ENCODE measurements at places on chromosomes 12 and 14.

- DNase-seq: no peak
Measured at GRCh38 chr14:35628989-35629388, 95.0 kb downstream of the INSM2 start.

DNA sequence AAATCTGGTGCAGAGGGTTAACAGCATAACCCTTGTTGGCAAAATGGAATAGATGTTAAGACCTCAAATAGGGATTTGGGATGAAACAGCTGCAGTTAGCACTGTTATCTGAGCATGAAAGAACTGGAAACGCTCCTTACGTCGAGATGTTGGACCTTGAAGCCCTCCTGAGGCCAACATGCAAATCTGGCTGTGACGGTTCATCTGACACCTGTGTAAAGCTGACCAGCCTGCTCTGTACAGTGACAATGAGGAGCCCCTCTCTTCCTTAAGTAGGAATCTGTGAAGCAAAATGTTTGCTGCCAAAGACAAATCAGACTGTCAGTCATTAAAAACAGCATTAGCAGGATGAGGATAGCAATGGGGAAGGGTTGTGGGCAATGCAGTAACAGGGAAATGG is 36.5 kb downstream of the PAPLN start:
- DNase-seq: no peak

DNA sequence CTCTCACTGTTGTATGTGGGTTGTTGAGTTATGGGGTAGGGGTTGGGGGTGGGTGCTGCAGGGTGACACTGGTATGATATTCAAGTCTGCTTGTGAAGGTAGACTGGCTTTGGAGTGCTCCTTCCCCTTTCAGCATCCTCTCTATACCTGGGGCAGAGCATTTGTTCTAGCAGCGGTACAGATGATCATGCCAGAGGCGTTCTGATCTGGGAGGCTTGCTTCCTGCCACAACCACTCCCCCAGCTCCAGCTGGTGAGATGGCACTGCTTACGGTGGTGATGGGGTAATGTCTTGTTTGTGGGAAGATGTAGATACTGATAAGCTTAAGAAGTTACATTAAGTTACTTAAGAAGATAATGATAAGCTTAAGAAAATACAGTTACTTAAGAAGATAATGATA is 131.8 kb downstream of the ERC1 start:
- DNase-seq: no peak

DNA sequence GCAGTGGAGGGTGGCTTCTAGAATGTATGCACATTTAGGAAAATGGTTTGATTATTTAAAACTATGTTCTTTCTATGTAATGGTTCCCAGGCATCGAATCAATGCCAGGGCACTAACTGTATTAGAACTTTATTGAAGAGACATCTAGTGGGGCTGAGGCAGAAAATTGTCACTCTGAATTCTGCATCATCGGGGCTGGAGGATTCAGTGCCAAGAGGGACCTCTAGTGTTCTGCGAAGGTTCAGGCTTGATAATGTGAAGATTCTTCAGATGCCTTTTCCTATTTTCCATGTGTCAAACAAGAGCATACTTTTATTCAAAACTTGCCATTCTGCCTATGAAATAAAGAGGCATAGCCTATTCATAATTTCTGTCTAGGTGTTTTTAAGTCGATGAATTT is 146.3 kb downstream of the CAND1 start:
- no peak for DNase-seq

DNA sequence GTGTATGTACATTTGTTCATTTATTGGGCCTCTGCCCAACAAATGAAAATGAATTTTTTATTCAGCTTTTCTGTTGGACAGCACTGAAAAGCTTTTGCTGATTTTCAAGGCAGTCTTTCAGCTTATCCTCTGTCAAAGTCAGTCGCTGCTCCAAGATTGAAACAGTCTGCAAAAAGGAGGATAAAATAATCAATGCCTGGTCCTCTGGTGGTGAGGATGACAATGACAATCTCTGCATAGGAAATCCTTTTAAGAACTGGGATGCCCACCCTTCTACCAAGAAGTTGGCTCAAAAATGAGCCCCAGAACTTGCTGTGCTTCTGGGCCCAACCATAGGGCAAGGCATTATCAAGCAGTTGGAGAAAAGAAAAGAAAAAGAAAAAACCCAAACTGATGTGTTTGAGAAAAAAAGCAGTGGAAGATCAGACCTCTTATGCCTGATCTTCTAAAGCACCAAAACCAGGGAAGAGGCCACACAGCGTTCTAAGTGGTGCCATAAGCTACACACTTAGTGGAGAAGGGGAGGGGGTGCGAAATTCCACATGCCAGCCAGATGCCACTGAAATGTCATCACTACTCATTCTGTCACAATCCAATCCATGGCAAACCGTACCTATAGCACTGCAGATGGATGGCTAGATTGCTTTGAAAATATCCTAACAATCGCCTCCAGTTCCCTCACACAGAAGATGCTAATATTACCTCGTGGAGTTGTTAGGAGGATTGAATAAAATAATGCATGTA is 69.0 kb upstream of the DUSP6 start:
- no peak for DNase-seq

DNA sequence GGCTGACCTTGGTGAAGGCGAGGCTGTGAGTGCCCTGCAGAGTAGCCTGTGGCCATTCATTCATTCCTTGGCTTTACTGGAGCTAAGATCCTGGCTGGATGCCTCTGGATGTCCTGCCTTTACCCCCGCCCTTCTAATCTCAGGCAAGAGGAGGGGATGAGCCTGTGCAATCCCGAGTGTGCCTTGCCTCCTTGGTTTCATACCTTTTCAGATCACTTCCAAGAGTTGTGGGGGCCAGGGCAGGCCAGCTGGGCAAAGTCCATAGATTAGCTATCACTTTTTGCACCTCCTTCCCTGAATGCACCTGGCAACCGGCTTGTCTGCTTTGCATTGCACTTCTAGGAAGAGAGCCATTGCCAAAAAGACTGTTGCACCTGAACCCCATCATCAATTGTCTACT is 1.5 kb downstream of the VRTN start:
- DNase-seq: no peak

GRCh38 chr14:89367779-89368120 is 49.3 kb downstream of the FOXN3 start:
- no peak for DNase-seq

DNA sequence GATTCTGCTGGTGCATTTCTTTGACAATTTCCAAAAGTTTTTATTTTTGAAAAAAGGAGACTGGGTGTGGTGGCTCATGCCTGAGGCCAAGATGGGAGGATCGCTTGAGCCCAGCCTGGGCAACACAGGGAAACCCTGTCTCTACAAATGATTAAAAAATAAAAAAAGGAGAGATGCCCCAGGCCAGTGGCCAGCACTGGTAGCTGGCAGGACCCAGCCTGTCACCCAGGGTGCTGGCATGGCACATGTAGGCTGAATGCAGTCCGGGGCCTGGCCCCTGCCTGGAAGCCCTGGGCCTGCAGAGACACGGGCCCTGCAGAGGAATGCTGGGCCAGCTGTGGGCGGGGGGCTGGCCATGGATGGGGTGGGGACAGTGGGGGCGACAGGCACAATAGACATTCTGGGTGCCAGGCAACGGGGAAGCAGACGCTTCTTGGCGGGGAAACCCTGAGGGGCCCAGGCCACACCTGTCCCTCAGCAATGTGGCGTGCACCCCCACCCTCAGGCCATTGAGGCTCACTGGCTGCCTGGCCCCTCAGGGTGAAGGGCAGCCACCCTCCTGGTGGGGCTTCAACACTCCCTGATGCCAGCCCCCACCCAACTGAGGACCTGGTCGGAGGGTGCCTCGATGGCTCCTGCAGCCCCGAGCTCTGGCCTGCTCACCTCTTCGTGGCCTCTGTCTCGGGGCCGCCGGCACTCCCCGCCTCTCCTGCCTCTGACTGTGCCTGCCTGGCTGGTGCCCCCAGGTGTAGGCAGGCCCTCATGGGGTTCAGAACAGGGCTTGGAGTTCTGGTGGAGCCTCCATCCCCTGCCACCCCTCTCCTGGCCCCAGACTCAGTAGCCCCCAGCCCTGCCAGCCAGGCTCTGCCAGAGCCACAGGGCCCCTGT is 12.1 kb downstream of the TRMT61A start:
- peak; percentile 56 for DNase-seq

- DNase-seq: no peak
Measured at GRCh38 chr12:122687086-122687485, 16.1 kb downstream of the HCAR2 start.

- DNase-seq: no peak
Measured at GRCh38 chr12:27293463-27293862, 39.2 kb upstream of the BMAL2 start.

- DNase-seq: no peak
Measured at GRCh38 chr14:39023939-39024871, 78.8 kb downstream of the SEC23A start.
